ENCODE measurements at places on chromosomes 4 and X.
A peak's percentile ranks its signal among the peaks of the same experiment; 100 is the strongest.

- DNase-seq: no peak
These were observed 1129.6 kb downstream of the STPG2 start for GRCh38 chr4:97013711-97014110.

GRCh38 chrX:133437356-133437755 lies 22.1 kb upstream of the GPC4 start:
- no peak for DNase-seq

- DNase-seq: no peak
These were observed 201.1 kb downstream of the ARHGAP24 start for GRCh38 chr4:85676050-85676425.

GRCh38 chrX:25523574-25524540 lies 508.1 kb upstream of the ARX start:
- DNase-seq: peak; percentile 0

- no peak for DNase-seq
These were observed 50.3 kb downstream of the TMEM165 start for GRCh38 chr4:55445921-55446577.

DNA sequence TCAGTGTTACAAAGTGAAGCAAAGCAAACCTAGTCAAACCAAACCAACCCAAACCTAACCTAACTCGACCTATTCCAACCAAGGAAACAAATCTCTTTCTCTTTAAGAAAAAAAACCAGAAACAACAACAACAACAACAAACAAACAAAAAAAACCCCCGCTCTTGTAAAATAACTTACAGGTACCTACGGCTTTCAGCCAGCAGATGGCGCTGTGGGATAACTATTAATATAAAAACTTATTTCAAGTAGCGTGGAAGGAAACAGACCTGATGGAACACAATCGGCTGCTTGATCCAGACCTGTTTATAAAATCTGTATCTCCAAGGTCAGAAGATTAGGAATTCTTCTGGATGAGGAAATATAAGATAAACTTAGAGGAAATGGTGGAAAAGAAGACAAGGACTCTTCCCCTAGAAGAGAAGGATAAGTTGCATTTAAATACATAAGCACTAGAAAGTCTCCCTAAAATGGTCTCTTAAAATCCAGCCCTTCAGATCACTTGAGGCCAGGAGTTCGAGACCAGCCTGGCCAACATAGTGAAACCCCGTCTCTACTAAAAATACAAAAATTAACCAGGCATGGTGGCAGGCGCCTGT lies 34.4 kb upstream of the CDKL5 start:
- DNase-seq: peak; percentile 36

DNA sequence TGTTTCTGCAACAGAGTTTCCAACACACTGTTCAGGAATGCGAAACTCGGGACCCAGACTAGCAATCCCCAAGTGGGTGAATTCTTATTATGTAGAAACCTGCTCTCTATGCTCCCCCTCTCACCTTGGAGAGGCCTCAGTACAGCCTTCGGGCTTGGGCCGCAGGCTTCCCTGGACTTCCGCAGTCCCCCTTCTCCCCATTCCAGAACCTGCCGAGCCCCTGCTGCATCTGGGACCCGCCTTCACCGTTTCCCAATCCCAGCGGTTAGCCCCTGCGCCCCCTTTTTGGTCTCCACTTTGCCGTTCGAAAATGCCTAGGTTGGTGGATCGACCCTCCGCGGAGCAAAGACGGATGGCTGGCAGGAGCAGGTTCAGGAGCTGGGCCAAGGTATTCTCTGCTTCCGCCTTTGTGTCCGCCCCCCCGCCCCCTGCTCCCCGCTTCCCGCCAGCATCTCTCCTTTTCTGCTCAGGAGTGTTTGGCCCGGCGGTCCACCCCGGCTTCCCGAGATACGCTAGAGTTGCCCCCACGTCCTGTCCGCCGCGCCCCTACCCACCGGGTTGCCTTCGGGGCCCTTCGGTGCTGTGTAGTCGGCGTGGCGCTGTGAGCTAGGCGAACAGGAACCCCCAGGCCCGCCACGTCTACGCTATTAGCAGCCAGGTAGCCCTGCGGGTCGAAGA lies 11.5 kb downstream of the HAND2 start:
- DNase-seq: no peak

DNA sequence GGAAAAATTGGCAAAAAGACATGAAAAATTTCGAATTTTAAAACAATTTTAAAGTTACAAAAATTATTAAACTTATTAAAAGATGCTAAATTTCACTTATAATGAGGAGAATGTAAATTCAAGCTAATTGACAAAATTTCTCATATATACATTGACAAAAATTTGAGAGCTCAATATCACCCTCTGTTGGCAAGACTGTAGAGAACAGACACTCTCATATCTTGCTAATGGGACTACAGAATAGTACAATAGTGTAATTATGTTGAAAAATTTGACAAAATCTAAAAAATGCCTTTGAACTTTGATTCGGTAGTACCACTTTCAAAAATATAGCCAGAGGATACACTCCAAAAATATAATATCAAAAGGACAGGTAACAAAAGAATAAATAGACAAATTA lies 29.8 kb downstream of the DCAF8L2 start:
- no peak for DNase-seq

All from NCI-H1436 (cell line).